Astrocyte (in vitro differentiated cells and primary cell): ENCODE measurements at places on chromosomes 16 and 17. TPM values are rescaled to one million over a fixed set of nuclear protein-coding genes. Genes with fewer than 3 reads are reported as not detected.

GRCh38 chr17:47099451-47099986, 89.6 kb downstream of the CDC27 start:
- H3K27ac ChIP-seq, result peak overlapping the region; percentile 28
- DNase-seq, result no peak
- H3K4me3 ChIP-seq, result peak overlapping the region; percentile 80
- H3K27me3 ChIP-seq, result no peaks in the 10 kb centered on the region
- H3K4me1 ChIP-seq, result peaks cover 2% of the 10 kb centered on the region
- H3K36me3 ChIP-seq, result no peaks in the 10 kb centered on the region

DNA sequence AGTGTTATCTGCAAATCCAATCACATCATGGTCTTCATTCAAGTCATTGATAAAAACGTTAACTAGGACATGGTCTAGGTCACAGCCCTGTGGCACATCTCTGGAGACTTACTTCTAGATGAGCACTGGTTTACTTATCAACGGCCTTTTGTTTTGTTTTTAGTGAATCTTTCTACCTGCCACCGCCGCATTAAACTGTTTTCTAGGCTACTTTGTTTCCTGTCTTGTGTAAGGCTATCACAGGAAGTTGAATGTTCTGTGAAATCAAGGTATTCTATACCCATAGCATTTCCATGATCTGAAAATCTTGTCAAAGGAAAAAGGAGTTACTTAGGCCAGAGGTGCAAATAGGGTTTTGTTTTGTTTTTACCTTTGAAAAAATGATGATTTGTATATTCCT, 26.9 kb downstream of the SOCS3 start:
- no peak overlapping the region for H3K27ac ChIP-seq
- peaks cover 46% of the 10 kb centered on the region for H3K4me1 ChIP-seq
- H3K27me3 ChIP-seq, result no peaks in the 10 kb centered on the region
- H3K4me3 ChIP-seq, result no peak overlapping the region

USP31 gene
- 7.5 and 9.4 TPM in 2 replicates for total RNA-seq

DNA sequence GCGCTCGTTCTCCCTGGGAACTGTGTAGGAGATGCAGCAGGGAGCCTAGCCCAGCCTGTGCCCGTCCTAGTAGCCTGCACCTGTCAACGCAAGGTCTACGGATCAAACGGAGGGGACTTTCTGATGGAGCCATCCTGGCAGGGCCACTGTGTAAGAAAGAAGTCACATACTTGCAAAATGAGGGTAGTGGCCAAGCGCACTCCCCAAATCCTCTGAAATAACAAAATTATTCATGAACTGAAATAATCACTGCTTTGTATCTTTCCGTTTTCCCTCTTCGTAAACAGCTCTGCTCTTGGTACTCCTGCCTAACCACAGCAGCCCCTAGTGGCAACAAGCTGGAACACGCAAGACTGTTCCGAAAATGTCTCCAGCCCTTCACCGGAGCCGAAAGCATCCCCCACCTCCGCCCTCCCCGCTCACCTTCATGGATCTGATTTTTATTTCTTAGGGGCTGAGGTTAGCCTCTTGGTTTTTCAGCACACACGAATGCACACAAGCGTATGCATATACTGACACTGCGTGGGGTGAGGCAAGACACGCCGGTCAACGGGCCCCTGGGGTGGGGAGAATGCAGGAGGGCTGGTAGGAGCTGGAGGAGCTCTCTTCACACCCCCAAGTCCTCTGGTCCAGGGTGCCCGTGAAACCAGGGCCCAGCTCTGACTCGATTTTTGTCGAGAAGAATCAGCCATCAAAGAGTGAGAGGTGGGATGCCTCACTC, 100.8 kb downstream of the ABCC12 start:
- no peak overlapping the region for H3K4me3 ChIP-seq
- H3K4me1 ChIP-seq, result peaks cover 9% of the 10 kb centered on the region
- H3K27ac ChIP-seq, result no peak overlapping the region
- peak; percentile 47 for DNase-seq
- no peaks in the 10 kb centered on the region for H3K36me3 ChIP-seq

AATK gene
- total RNA-seq, result 0.41 and 0.54 TPM in 2 replicates

GRCh38 chr17:71975331-71975801, 145.5 kb upstream of the SOX9 start:
- H3K4me3 ChIP-seq, result peak overlapping the region; percentile 54
- DNase-seq, result peak; percentile 30
- no peaks in the 10 kb centered on the region for H3K27me3 ChIP-seq
- peaks cover 16% of the 10 kb centered on the region for H3K4me1 ChIP-seq

- H3K27me3 ChIP-seq, result no peaks in the 10 kb centered on the region
- no peaks in the 10 kb centered on the region for H3K36me3 ChIP-seq
- H3K27ac ChIP-seq, result no peak overlapping the region
- no peak overlapping the region for H3K4me3 ChIP-seq
- H3K4me1 ChIP-seq, result no peaks in the 10 kb centered on the region
Observed at GRCh38 chr17:11738151-11738550, 139.9 kb downstream of the DNAH9 start.

DNA sequence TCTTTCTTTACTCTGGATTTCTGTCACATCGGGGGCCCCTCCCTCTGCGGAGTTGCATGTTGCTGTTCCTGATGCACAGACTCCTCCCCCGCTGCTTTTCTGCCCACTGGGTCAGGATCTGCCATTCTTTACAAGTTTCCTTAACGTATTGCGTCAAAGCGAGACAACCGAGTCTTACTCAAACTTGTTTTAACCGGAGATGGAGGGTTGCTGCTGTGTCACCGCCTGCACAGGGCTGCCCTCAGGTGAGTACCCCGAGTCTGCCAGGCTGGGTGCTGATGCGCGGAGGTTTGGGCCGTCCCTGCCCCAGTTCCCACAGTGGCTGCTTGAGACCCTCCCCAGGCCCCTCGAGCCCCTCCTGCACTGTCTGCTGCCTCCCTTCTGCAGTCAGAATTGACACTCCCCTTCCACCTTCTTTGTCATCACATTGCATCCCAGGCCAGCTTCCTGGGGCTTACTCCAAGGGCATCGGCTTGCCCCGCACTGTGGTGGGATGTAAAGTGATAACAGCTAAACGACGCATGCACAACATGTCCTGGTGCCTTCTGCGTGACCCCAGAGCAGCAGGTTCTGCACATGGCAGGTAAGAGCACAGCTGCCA, 19.3 kb downstream of the CARHSP1 start:
- H3K36me3 ChIP-seq, result peaks cover 21% of the 10 kb centered on the region
- peaks cover 33% of the 10 kb centered on the region for H3K4me1 ChIP-seq
- H3K4me3 ChIP-seq, result no peak overlapping the region
- H3K27ac ChIP-seq, result peak overlapping the region; percentile 65

- H3K27me3 ChIP-seq, result no peaks in the 10 kb centered on the region
- H3K4me3 ChIP-seq, result no peak overlapping the region
- no peaks in the 10 kb centered on the region for H3K4me1 ChIP-seq
- H3K36me3 ChIP-seq, result no peaks in the 10 kb centered on the region
Observed at GRCh38 chr17:1019451-1019850, 22.5 kb downstream of the TIMM22 start.

- peaks cover 32% of the 10 kb centered on the region for H3K4me1 ChIP-seq
- no peaks in the 10 kb centered on the region for H3K27me3 ChIP-seq
- H3K4me3 ChIP-seq, result peak overlapping the region; percentile 15
- peaks cover 17% of the 10 kb centered on the region for H3K36me3 ChIP-seq
- peak; percentile 68 for DNase-seq
Observed at GRCh38 chr17:7889166-7889955, 772 bp downstream of the CHD3 start.

SARM1 gene
- total RNA-seq, result 12.8 and 14.4 TPM in 2 replicates

- H3K27ac ChIP-seq, result no peak overlapping the region
- peaks cover 18% of the 10 kb centered on the region for H3K36me3 ChIP-seq
- no peak for DNase-seq
Observed at GRCh38 chr17:59607061-59607460, 12.6 kb upstream of the CLTC start.

C16orf46 gene
- 0.24 and 1.8 TPM in 2 replicates for total RNA-seq

KRTAP4-6 gene
- not detected in 2 replicates for total RNA-seq

HNF1B gene
- 15.6 and 17.8 TPM in 2 replicates for total RNA-seq

DNA sequence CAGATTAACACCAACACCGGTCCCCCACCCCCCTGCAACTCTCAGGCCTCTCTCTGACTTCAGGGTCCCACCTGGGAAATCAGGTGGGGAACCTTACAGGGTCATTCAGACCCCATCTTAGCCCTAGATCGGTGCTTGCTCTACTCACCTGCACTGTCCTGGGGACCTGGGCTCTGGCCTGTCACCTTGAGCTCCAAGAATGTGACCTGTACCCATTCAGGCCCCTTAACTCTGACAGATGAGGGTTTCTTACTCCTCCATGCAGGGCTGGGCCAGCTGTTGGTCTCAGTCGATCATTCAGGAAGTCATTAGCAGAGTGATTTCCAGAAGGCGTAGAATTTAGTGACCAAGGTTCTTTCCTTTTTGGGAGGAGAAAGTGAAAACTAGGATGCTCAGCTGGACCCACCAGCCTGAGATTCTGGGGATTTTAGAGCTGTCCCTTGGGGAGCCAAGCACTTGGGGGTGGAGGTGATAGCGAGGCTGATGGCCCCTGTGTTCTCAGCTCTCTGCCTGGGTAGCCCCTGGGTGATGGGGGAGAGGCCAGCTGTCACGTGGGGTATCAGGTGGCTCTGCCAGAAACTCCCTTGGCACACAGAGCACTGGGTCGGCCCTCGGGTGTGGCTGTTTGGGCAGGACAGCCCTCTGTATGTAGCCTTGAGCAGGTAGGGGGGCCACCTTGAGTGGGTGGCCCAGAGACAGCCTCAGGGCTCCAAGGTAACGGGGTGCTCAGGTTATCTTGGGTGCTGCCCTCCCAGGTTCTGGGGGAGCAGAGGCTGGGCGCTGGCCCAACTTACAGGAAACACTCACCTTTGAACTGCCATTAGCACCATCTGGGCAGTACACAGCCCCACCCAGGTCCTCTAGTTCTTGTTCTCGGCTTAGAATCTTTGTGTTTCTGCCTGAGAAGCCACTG, 724 bp downstream of the MVP start:
- H3K4me3 ChIP-seq, result peak overlapping the region; percentile 85
- H3K27me3 ChIP-seq, result no peaks in the 10 kb centered on the region
- peak overlapping the region; percentile 86 for H3K27ac ChIP-seq
- peaks cover 62% of the 10 kb centered on the region for H3K4me1 ChIP-seq
